ENCODE measurements at places on chromosomes 3 and 15.

DNA sequence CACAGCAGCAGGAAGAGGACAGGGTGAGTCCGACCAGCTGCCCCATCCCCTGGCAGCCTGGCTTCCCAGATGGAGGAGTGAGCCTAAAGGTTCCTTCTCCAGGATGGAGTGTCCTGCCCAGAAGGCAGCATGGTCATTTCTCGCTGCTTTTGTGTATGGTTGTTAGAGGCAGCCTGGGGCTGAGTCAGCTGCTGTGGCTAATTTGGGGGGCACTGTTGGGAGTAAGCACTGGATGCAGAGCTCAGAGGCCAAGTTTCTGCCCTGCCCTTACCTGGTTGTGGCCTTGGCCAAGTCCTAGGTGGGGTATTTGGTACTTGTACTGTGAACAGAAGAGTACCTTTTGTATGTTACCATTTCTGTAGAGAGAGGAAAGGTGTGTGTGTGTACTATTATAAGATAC, 78.6 kb downstream of the ADAMTS7 start:
- no peak for DNase-seq

GRCh38 chr3:183637106-183637486, 1.7 kb downstream of the KLHL24 start:
- DNase-seq: no peak

DNA sequence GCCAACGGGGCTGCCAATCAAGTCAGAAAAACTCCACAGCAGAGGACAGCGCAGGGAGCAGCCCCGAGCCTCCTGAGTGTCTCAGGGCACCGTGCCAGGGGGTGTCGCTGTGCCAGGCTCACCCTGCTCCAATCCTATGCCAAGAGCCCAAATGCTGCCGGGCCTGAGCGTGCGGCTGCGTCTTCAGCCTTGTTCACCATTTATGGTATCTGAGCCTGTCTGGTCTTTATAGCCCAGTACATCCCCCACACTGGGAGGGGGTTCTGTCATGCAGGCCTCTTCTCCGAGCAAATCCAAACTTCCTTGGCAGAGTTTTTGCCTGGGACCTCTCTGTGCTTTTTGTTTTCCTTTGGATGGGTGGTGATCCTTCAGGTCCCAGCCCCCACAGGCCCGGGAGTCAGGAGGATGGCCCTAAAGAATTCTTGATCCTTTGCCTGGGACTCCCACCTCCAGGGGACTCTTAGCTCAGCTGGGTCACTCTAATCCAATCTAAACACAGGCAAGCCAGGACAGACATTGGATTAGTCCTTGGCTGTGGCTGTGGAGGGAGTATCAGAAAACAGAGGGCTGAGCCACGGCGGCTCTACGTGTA, 135.1 kb upstream of the HACD2 start:
- no peak for DNase-seq

DNA sequence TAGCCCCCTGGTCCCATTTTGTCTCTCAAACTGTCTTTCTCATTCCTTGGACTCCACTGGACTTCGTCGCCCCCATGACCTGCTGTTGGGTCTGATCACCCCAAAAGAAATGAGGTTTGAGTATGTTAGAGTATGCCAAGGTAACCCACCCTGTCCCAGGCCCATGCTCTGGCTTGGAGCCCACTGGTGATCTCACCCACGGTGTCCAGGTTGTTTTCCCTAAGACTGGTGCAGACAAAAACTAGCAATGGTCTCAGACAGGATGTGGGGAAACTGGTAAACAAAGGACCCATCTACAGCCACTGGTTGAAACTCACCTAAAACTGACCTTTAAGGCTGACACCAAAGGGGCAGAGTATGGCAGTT, 38.9 kb downstream of the EFCAB12 start:
- no peak for DNase-seq

GRCh38 chr15:56102441-56102840, 109.0 kb upstream of the NEDD4 start:
- no peak for DNase-seq

- DNase-seq: no peak
These were observed 87.3 kb upstream of the SNRK start for GRCh38 chr3:43198791-43199644.

GRCh38 chr3:73018790-73019441, 22.3 kb downstream of the PPP4R2 start:
- DNase-seq: no peak

DNA sequence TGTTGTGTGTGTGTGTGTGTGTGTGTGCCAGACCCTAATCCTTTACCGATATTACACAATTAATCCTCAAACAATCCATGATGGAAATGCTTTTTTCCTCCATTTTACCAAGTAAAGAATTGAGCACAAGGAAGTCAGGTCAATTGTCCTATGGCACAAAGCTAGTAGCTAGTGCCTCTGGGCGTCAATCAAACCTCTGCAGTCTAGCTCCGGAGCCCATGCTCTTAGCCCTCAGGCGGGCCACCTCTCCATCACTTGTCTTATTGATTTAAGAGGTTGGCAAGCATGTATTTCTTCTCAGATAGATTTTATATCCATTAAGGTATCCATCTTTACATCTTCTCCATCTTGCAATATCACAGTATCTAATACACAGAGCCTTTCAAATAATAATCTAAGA, 886.6 kb downstream of the TBL1XR1 start:
- no peak for DNase-seq

DNA sequence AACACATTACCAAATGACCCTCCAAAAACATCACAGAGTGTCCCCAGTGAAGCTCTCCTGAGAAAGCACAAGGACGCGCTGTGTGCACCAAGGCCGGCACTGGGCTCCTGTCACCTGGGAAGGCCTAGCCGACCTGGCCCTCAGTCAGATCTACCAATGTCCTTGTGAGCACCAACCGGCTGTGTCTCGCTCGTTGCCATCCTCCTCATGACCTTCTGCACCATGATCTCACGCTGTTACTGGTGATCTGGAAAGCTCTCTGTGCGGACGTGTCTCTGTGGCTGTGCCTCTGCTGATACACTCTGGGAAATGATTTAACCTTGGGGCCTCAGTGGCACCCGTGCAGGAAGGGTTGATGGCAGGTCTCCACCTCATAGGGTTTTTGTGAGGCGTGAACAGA, 24.2 kb downstream of the ZXDC start:
- DNase-seq: no peak

DNA sequence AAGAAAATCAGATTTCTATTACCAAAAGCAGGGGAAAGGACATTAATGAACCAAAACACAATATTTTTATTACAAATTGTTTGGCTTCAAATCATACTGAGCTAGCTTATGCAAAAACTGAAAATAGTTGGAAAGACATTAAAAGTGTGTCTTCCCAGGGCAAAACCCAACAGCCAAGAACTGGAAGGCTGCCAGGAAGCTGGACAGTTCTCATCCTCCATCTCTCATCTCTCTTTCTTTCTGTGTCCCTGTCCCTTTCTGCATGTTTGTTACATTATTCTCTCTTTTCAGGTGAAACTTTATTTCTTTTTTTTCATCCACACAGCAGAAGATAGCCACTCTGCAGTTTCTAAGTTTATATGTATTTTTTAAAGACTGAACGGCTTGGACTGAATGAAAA, 41.1 kb upstream of the SNTN start:
- no peak for DNase-seq

GRCh38 chr15:44385344-44385942, 42.0 kb upstream of the CTDSPL2 start:
- no peak for DNase-seq

- DNase-seq: no peak
These were observed 28.2 kb upstream of the TRIM59 start for GRCh38 chr3:160477750-160478149.

All from NCI-H460 (cell line).